ENCODE measurements at places on chromosomes 5 and 9.

- DNase-seq, result no peak
Measured at GRCh38 chr5:97087138-97087537, 55.3 kb downstream of the LIX1 start.

GRCh38 chr9:120534266-120534665 lies 45.7 kb downstream of the CDK5RAP2 start:
- no peak for DNase-seq

- no peak for DNase-seq
Measured at GRCh38 chr9:115456515-115456914, 338.6 kb upstream of the TNC start.

GRCh38 chr5:1281038-1281882 lies 13.6 kb downstream of the TERT start:
- DNase-seq, result no peak

GRCh38 chr9:33452828-33453271 lies 5.5 kb upstream of the AQP3 start:
- DNase-seq, result peak; percentile 87

DNA sequence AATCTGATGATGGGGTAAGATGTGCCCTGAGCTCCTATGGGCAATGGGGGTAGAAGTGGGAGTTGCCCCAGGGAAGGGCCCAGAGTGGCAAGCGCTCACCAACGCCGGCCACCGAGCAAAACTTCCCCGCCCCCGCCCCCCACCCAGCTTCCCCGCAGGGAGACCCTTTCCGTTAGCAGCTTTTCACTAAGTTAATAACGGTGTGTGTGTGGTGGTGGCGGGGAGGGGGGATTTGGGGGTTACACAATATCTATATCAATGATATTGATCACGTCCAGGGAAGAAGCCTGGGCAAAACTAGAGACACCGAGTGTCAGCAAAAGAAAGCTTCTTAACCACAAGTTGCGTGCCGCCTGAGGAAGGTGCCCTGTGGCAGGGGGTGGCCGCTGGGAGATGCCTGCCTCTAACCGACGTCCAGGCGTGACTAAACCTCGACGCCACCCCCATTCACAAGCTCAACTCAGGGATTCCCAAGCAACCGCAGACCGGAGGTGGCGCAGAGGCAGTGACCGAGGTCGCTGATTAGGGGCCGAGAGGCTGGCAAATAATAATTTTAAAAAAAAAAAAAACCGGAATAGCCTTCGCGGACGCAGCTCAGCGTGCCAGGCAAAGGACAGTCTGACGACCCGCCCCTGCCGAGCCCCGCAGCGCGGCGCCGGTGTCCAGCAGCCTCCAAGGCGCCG lies 222.6 kb downstream of the MEF2C start:
- peak; percentile 75 for DNase-seq

- DNase-seq, result no peak
Measured at GRCh38 chr5:139296862-139297326, 3.4 kb downstream of the MATR3 start.

DNA sequence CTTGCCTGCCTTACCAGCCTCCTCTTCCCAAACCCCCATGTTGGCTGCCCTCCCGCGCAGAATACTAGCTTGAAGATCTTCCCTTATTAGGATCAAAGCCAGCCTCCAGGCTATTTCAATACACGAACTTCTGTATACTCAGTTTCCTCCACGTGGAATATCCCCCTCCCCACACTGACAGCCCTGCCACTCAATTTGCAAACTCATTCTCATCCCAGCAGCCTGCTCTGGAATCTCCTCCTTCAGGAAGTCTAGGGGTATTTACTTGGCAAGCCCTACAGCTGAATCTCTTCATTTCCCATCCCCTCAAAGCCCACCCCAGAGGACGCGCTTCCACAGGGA lies 157.0 kb upstream of the SMIM23 start:
- DNase-seq, result no peak

- DNase-seq, result peak; percentile 51
Measured at GRCh38 chr5:36839489-36840476, 36.8 kb upstream of the NIPBL start.

GRCh38 chr9:38141746-38142591 lies 72.9 kb upstream of the SHB start:
- no peak for DNase-seq

DNA sequence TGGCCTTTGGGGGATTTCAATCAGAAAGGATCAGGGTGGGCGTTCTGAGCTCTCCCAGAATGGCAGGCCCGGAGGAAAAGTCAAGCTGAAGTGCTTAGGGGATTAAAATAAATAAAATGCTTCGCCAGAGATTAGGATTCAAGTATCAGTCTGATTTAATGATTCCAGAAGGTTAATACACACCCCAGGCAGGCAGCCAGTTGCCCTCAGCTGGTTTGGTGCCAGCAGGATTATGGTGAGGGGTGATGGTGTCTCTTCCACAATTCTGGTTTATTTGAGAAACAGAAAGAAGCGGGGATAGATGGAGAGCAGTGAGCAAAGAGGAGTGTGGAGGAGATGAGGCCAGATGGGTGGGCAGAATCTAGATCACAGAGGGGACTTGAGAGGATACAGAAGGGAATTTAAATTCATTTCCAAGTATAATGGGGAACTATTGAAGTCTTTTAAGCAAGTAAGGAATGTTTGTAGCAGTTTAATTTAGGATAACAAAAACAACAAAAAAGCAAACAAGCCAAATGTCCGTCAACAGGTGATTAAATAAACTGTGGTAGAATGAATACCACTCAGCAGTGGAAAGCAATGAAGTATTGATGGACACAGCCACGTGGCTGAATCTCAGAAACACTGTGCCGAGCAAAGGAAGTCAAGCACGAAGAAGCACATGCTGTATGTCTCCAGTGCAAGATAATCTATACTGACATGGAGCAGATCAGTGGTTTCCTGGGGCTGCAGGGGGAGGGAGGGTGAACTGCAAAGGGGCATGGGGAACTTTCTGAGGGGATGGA lies 297.7 kb downstream of the MSX2 start:
- DNase-seq, result no peak

DNA sequence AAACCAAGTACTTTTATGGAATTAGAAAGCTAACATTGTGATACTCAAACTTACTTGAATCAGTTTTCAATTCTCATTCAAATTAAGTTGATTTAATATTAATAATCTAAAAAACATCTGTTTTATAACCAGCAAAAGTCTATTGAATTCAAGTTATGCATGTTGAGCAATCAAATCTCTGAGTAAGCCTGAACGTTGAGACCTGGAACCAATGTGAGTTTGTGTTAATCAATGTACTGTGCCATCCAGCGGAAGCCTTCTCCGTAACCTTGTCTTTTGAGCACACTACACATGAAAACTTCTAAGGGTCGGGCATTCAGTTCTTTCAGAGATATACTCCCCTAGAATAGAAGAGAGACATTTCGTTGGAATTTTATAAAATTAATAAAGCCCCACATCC lies 25.9 kb downstream of the SAR1B start:
- DNase-seq, result no peak

- DNase-seq, result no peak
Measured at GRCh38 chr5:172086194-172086975, 79.9 kb upstream of the FBXW11 start.

- no peak for DNase-seq
Measured at GRCh38 chr5:157214415-157214814, 33.8 kb downstream of the ITK start.

- DNase-seq, result no peak
Measured at GRCh38 chr5:1295650-1296037, 776 bp upstream of the TERT start.

GRCh38 chr9:1759009-1759408 lies 256.1 kb upstream of the SMARCA2 start:
- peak; percentile 55 for DNase-seq

DNA sequence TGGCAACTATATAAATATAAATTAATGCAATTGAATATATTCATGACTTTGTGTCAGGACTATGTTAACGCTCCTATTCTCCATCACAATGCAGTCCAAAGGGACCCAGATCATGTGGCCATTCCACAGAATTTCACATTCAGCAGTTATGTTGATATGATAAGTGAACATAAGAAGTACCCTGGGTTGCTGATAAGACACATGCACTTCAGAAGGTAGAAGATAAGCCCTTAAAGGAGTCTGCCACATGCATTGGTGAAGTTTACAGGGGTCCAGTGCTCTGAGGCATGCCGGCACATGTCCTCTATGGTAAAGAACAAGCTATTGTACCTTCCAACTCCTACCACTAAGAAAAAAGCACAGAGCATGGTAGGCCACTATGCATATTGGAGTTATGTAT lies 76.4 kb downstream of the PHAX start:
- DNase-seq, result peak; percentile 22

DNA sequence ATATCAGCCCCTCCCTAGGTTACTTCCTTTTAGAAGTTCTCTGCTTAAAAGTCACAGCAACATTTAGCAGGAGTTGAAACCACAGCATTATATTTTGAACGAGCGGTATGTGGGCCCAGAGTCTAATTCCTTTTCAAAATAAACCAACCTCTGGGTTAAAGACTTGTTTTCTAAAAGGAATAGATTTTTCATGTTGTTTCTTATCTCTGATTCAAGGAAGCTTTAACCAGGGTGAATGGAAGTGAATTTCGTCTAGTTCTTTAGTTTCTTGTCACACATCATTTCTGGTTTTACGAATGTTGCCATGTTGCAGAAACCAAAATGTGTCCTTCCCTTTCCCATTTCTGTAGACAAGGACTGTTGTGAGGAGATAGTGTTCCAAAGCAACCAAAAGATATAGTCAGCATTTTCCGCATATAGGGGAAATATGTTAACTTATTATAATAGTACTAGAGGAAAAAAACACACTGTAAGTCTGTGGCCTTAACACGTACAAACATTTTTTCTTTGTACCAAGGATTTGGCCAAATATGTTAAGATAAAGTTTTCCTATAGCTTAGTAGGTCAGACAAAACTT lies 142.4 kb downstream of the PCSK5 start:
- DNase-seq, result no peak

DNA sequence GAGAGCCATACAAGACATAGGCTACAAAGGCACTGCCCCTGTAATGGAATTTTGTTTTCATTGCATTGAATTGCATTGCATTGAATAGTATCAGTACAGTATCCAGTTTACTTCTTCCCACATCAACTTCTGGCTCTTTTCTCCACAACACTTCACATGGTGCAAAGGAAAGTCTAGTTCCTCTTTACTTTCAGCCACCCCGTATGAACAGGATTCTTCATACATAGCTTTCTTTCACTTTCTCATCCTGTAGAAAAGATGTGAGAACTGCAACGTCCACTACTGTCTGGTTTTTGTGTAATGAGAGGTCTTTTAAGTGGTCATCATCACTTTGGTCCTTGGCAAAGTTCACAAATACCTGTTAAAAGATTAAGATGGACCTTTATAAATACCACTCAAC lies 20.2 kb downstream of the NIPSNAP3B start:
- DNase-seq, result peak; percentile 68
